GM04504 (cell line): ENCODE measurements at places on chromosomes 7 and 10.

DNA sequence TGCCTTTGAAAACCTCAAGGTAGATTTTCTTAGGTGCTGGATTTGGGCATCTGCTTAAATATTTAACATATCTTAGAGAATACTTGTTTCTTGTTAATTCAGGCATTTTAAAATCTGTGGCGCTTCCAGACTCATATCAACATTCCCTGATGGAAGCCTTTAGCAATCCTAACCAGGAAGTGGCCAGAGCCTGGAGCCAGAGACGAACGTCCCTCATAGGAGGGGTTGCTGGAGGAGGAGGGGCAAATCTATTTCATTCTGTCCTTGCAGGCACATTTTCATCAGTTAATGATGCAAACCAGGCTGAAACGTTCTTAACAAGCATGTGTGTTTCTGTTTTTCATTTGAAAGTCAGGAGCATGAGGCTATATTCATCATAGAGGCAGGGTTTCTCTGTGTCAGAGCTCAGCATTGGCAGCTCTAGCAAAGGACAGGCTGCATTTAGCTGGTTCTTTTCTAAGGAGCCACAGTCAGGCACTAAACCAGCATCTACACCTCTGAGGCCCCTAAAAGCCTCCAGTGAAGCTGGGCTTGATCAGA lies 17.8 kb upstream of the IFIT2 start:
- DNase-seq: peak; percentile 92

- DNase-seq: no peak
Measured at GRCh38 chr10:108970016-108970415, 953.3 kb downstream of the XPNPEP1 start.

- no peak for DNase-seq
Measured at GRCh38 chr10:64261676-64262075, 740.5 kb downstream of the REEP3 start.

DNA sequence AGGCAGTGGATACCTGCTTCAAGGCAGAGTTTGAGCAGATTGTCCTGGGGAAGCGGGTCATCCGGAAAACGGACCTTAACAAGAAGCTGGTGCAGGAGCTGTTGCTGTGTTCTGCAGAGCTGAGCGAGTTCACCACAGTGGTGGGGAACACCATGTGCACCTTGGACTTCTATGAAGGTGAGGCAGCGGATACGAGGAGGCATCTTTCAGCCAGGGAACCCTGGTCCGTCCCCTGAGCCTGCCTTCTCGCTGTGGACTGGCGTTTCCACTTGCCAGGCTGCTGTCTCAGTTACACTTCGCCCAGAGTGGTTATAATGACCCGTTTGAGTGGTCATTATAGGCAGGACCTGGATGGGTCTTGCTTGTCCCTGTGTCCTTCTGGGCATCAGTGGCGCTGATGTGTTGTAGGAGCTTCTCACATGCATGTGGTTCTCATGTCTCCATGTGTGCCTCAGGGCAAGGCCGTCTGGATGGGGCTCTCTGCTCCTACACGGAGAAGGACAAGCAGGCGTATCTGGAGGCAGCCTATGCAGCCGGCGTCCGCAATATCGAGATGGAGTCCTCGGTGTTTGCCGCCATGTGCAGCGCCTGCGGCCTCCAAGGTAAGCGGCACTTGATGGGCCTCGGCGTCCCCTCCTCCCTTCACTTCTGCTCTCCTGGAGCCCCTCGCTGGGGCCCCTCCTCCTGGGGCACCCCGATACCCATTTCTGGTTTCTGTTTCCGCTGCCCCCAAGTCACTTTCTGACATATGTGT lies 18.0 kb downstream of the UPP1 start:
- DNase-seq: no peak

GRCh38 chr7:38211940-38212339 lies 33.9 kb downstream of the STARD3NL start:
- no peak for DNase-seq
